ENCODE measurements at places on chromosomes 13 and 19. TPM values are rescaled to one million over a fixed set of nuclear protein-coding genes. Genes with fewer than 3 reads are reported as not detected.

Gene SIGLEC5
- total RNA-seq = not detected

Gene PRTN3
- total RNA-seq = not detected

Gene LIG4
- total RNA-seq = 3.5 TPM

Gene C19orf47
- total RNA-seq = 7.7 TPM

Gene SPACA4
- total RNA-seq = not detected

Gene SIGLEC8
- total RNA-seq = not detected

Gene SYT5
- total RNA-seq = not detected

Gene C3
- total RNA-seq = 318 TPM

Gene IGFL1
- total RNA-seq = not detected

Gene ZFP30
- total RNA-seq = 7.9 TPM

Gene TEKTIP1
- not detected for total RNA-seq

Gene VSTM1
- total RNA-seq = not detected

Gene PTPRH
- 7.0 TPM for total RNA-seq

Gene B9D2
- total RNA-seq = 9.4 TPM

Gene ZBTB7A
- total RNA-seq = 31.6 TPM

Gene GARIN5B
- not detected for total RNA-seq

Gene NUP62
- 29.9 TPM for total RNA-seq

Gene BSG
- total RNA-seq = 809 TPM

Gene DMKN
- 37.0 TPM for total RNA-seq

Gene ZNF69
- total RNA-seq = 5.8 TPM

Gene ZNF540
- total RNA-seq = 0.60 TPM

Gene RNF17
- 0.12 TPM for total RNA-seq

Gene PRSS57
- total RNA-seq = not detected

Gene SPRED3
- 0.35 TPM for total RNA-seq

Gene DEDD2
- 12.0 TPM for total RNA-seq

Gene GSX1
- not detected for total RNA-seq
